ENCODE measurements at places on chromosomes 1 and 21.

DNA sequence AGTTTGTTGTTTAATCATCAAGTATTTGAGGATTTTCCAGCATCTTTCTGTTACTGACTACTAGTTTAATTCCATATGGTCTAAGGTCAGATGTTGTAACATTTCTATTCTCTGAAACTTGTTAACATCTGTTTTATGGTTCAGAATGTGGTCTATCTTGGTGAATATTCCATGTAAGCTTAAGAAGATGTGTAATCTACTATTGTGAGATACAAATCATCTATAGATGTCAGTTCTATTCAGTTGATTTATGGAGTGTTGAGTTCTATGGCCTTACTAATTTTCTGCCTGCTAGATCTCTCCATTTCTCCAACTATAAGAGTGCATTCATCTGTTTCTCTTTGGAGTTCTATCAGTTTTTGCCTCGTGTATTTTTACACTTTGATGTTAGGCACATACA lies 31.5 kb downstream of the WARS2 start:
- DNase-seq, result no peak

GRCh38 chr1:92599184-92599583 lies 112.5 kb upstream of the GFI1 start:
- DNase-seq, result peak; percentile 25

GRCh38 chr1:92201973-92202372 lies 15.7 kb upstream of the C1orf146 start:
- no peak for DNase-seq

DNA sequence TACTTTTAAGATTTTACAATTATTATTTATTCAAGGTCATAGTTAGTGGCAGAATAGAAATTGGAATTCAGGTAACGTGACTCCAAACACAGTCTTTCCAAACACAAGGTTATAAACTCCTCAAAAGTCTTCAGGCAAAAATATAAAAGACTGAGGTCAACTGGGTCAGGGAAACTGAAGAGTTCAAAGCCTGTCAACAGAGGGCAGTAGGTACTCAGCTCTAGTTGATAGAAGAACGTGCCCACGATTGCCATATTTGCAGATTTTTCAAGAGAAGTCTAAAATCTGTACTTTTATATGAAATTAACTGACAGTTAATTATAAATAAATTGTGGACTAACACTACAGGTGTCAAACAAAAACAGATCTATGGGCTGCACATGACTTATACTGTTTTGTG lies 135.0 kb downstream of the LHX4 start:
- DNase-seq, result no peak

- no peak for DNase-seq
Observed at GRCh38 chr1:231420959-231421545, 1.0 kb downstream of the EGLN1 start.

DNA sequence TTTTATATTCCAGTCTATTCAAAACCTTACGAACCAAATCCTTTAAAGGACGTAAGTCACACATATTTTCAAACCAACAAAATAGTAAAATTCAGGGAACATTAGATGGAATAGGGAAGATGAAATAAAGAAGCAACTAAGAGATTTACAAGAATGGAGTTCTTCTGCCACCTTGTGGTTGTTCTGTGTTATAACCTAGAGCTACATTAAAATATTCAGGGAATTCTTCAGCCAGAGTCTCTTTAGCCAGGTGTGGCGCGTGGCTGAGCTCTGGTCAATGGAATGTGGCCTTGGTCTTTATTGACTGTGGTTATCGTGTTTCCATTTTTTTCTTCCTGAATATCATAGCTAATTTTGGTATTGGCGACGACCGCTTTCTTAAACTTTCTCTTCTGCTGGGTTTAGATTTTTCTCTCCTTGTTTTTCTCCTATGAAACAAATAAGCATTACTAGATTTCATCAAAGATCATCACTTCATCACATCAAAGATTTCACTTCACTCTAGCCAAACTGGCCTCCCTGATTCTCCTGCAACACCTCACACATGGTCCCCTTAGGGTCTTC lies 221.3 kb downstream of the MRPL39 start:
- DNase-seq, result peak; percentile 69

- DNase-seq, result no peak
Observed at GRCh38 chr21:16608209-16608830, 878.5 kb downstream of the USP25 start.

- peak; percentile 65 for DNase-seq
Observed at GRCh38 chr1:26145041-26145959, 13.6 kb upstream of the FAM110D start.

- DNase-seq, result no peak
Observed at GRCh38 chr1:34037109-34037508, 127.9 kb downstream of the CSMD2 start.

DNA sequence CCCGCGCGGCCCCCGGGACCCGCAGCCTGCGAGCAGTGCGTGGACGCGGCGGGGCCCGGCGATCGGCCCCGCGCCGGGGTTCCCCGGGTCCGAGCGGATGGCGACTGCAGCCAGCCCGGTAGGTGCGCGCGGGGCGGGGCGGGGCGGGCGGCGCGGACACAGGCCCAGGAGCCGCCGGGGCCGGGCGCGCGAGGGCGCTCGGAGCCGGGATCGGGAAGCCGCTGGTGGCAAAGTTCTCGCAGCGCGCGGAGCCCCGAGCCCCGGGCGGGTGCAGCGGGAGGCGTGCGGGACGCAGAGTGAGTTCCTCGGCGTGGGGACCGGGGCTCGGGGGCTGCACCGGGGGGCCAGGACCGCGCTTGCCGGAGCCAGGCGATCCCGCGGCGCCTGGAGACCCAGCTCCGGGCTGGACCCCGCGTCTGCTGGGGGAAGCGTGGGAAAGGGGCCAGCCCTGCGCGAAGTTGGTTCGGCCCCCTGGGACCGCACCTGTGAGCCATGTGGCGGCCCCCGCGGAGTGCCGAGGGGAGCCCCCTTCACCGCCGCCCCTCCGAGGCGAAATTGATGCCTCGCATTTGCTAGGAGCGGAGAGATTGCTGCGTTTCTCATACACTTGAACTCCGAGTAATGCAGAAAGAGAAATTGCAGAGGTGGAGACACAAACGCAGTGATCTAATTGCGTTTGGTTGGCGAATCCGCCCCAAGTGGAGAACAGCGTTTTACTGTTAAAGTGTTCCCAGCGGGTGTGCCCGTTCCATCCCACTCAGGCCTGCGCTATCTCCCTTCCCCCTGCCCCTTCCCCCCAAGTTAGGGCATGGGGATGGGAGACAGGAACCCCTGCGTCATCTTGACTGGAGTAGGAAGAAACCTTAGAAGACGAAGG lies 228.9 kb upstream of the TMEM51 start:
- DNase-seq, result no peak

DNA sequence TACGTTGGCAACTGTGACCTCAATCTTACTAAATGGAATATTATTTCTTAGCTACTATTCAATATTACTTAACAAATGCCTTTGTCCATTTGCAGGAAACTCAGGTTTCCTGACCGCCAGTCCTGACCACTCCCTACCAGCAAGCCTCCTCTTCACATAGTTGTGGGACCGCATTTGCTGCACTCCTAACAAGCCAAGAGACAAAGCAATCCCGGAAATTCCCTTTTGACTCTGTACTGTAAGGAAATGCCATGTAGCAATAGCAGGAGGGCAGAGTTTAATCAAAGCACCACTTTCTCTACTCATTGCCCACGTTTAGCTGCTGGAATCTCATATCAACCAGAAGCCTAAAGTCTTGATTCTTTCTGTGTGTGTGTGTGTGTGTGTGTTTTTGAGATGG lies 28.1 kb upstream of the ACBD6 start:
- no peak for DNase-seq

- DNase-seq, result peak; percentile 60
Observed at GRCh38 chr1:242467556-242468145, 56.8 kb downstream of the PLD5 start.

GRCh38 chr1:154304664-154305337 lies 16.1 kb upstream of the AQP10 start:
- DNase-seq, result no peak

GRCh38 chr1:6271554-6271953 lies 10.7 kb upstream of the GPR153 start:
- no peak for DNase-seq

- no peak for DNase-seq
Observed at GRCh38 chr1:214570442-214570841, 19.0 kb upstream of the PTPN14 start.

DNA sequence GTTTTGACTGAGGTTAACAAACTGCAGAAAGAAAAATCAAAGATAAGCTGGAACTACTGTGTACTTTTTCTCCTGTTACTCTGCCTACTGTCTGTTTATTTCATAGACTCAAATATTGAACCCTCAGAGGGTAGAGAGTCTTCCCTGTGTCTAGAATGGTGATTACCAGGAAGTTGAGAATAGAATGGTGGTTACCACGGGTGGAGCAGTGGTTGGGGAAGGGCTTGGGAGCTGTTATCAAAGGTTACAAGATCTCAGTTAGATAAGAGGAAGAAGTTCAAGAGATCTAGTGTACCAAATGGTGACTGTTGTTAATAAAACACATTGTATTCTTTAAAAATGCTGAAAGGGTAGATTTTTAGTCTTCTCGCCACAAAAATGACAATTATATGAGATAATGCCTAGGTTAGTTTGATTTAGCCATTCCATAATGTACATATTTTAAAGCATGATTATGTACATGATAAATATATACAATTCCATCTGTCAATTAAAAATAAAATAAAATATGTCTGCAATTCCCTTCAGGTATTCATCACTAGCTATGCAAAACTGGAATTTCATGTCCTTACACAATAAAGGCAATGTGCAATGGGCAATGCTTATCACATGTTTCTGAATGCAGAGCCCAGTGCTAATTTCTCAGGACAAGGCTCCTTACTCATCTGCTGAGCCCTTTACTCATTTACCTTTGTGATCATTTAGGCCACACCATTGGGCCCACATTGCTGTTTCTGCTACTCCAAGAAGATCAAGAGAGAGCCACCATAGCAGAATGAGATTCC lies 474.3 kb upstream of the CAMK1G start:
- DNase-seq, result no peak

DNA sequence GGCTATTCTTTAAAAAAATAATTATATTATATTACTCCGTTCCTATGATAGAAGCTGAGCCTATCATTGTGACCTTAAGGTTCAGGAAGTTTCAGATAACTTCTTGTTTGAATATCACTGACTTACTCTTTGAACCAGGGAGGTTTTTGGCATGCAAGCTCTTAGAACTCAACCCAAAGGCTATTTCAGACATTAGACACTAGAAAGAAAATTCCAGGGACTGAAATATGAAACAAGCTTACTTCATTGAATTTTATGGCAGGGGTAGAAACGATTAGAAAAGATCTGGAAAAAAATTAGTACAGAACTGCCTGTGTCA lies 159.6 kb downstream of the DENND1B start:
- no peak for DNase-seq

- DNase-seq, result no peak
Observed at GRCh38 chr1:186206048-186206570, 168.9 kb downstream of the TPR start.

DNA sequence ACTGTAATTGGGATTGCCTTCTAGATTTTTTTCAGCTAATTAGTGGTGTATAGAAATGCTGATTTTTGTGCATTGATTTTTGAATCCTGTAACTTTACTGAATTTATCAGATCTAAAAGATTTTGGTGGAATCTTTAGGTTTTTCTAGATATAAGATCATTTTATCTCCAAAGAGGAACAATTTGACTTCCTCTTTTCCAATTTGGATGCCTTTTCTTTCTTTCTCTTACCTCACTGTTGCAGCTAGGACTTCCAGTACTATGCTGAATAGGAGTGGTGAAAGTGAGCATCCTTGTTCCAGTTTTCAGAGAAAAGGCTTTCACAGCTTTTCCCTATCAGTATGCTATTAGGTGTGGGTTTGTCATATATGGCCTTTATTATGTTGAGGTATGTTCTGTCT lies 53.6 kb downstream of the TESK2 start:
- no peak for DNase-seq

- DNase-seq, result no peak
Observed at GRCh38 chr1:154191990-154192461, at the start of gene TPM3. Gene TPM3, minus strand, starts transcription at chr1:154192100. Its CDS starts 82 bp downstream, at chr1:154192018.

- no peak for DNase-seq
Observed at GRCh38 chr1:113654883-113655282, 104.4 kb downstream of the PHTF1 start.

DNA sequence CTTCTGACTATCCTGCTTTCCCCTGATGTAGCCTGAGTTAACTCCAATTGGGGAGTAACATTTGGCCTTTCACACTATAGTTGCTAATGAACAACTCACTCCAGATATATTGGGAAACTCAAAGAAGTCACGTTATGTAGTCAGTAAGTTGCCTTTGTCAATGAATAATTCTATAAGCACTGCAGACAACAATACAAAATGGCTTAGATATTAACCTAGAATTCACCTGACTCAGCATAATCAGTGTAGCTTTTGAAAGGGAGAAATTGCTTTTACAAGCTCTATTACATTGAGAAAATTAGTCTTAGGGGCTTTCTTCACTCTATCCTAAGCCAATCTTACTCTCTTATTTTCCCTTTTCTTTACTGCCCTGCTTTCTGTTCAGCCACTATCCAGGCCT lies 303.5 kb upstream of the NR5A2 start:
- no peak for DNase-seq

- no peak for DNase-seq
Observed at GRCh38 chr1:197342669-197343068, 74.6 kb downstream of the CRB1 start.

GRCh38 chr1:159881622-159882526 lies 18.1 kb downstream of the CFAP45 start:
- DNase-seq, result peak; percentile 69
